T-helper 1 cell (primary cell): ENCODE measurements at places on chromosomes 6 and 20.

- DNase-seq = no peak
Observed at GRCh38 chr20:40875116-40876085, 153.2 kb upstream of the TOP1 start.

- DNase-seq = no peak
Observed at GRCh38 chr20:47618479-47618878, 116.8 kb downstream of the NCOA3 start.

GRCh38 chr20:4781637-4782377, 60.1 kb downstream of the PRND start:
- no peak for DNase-seq

- DNase-seq = no peak
Observed at GRCh38 chr6:109516929-109517328, 33.9 kb upstream of the ZBTB24 start.

DNA sequence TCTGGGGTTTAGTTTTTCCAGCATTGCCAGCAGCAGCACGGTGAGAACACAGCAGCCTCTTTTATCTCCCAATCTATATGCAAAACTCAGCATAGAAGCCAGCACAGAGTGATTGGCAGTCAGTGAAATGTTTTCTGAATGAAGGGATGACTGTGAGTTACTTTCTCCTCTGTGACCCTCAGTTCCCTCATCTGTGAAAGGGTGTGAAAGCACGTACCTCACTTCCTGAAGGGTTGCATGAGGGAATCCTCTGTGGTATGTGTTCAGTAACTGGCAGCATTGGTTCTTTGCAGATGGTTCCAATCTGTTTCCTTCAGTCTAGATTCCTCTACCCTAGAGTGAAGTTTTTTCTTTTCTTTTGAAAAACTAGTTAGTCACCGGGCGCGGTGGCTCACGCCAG, 40.0 kb downstream of the EFCAB8 start:
- DNase-seq = no peak

GRCh38 chr20:62918147-62918546, 8.2 kb downstream of the DIDO1 start:
- DNase-seq = no peak

DNA sequence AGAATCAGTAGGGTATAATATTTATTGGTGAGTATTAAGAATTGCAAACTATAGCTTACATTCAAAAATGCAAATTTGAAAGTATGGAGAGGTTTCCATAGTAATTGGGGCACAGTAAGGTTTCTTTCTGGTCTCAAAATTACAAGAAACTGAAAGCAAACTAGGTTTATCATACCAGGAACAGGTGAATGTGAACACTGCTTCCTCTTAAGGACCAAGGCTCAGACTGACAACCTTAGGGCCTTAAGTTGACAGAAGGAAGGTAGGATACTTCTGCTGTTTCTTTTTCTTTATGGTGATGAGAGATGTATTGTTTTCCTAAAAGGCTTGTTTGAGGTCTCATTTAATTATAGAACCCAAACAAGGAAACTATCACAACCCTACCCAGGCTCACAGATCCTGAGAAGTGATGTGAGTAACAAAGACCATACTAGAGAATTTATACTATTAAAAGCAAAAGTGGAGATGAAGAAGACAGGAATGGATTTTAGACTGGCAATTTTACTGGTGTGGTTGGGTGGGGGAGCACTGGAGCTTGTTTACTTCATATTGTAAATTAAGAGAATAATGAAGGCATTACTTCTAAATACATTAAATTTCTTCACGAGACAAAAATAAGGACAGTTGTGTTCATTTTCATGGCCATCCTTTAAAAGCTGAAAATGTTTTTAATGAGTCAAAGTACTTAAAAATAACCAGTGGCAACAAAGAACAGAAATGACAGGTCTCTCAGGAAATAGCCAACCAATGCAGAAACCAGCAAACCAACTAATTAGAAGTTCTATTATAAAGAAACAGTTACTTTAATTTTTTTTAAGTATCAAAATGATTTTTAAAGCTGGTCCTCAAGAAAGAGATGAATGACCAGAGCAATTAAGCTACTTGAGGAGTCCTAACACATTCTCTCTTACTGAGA, 21.3 kb downstream of the STAU1 start:
- no peak for DNase-seq

GRCh38 chr20:25117990-25118389, 36.0 kb upstream of the VSX1 start:
- DNase-seq = no peak

GRCh38 chr20:6583134-6583738, 184.2 kb upstream of the BMP2 start:
- no peak for DNase-seq

DNA sequence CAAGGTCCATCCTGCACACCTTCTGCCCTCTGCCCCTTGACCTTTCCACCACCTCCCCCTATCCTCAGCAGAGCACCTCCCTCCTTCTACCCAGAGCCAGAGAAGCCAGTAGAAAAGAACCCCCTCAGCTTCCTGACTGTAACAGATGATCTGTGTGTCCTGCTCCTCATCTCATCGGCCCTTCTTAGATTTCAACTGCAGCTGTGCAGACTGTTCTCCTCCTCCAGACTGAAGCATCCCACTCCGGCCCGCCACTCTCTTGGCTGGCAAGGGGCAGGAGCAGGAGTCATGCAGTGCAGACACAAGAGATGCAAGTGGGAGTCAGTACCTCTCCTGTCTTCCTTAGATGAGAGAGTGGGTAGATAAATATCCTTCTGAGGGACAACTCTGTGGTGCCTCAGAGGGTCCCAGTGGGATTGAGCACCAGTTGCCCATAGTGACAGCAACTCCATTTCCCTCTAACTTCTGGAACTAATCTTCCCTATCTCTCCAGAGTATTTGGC, 163.5 kb upstream of the MLN start:
- no peak for DNase-seq

DNA sequence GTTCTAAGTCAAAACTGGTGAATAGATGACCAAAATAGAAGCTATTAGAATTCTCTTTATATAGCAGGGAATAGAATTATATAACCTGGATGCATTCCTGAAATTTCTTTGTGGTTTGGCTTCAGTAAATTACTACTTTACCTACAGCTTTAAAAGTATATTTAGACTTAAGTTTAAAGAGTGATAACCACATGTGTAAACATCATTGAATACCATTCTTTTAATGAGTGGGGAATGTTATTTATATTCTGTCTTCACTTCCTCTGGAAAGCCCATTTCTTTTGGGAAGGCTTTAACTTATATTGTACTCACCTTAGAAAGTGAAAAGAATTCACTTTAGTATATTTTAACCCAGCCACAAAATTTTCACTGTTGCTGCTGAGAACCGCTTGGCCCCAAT, 39.1 kb downstream of the PLEKHG1 start:
- DNase-seq = no peak

DNA sequence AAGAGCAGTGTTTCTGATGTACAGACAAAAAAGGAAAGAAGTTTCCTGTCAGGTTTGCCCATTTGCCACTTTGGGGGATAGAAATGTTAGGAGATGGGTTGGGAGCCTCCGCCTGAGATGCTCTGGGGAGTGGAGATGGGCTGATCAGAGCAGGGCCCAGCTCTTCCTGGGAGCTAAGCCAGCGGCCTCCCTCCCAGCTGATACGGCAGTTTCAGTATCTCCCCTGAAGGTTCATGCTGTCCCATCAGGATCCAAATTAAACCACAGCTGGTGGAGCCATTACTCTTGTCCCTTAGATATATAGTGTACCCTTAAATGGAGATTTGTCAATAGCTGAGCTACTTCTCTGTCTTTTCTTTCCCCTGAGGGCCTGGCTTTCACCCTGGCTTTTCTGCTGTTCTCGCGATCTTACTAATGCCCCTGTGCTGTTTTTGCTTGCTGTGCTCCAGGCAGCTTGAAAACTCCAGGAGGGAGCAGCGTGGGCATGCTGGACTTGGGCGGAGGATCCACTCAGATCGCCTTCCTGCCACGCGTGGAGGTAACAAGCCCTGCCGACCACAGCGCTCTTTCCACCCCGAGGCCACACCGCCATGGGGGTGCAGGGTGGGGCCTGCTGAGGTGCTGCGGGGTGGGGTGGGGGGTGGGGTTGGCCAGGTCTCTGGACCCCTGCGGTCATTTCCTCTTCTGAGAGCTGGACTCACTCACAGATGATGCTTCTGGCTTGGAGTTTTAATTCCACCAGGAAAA, 20.9 kb downstream of the ENTPD6 start:
- DNase-seq = no peak

GRCh38 chr6:131602781-131603312, 25.2 kb downstream of the MED23 start:
- no peak for DNase-seq

GRCh38 chr20:14518648-14519047, 181.2 kb upstream of the FLRT3 start:
- DNase-seq = no peak

- no peak for DNase-seq
Observed at GRCh38 chr20:199996-200395, 10.5 kb upstream of the DEFB128 start.

- DNase-seq = peak; percentile 64
Observed at GRCh38 chr6:31270788-31271640, 878 bp downstream of the HLA-C start.
